ENCODE measurements at places on chromosomes 5 and 9. TPM values are rescaled to one million over a fixed set of nuclear protein-coding genes. Genes with fewer than 3 reads are reported as not detected.

BAAT gene
- total RNA-seq = 0.26 TPM

GRCh38 chr5:41851116-41851515, 19.1 kb downstream of the OXCT1 start:
- no peak for DNase-seq

- DNase-seq = no peak
Measured at GRCh38 chr9:135410831-135411473, 68.6 kb upstream of the PPP1R26 start.

INSL4 gene
- not detected for total RNA-seq

DNA sequence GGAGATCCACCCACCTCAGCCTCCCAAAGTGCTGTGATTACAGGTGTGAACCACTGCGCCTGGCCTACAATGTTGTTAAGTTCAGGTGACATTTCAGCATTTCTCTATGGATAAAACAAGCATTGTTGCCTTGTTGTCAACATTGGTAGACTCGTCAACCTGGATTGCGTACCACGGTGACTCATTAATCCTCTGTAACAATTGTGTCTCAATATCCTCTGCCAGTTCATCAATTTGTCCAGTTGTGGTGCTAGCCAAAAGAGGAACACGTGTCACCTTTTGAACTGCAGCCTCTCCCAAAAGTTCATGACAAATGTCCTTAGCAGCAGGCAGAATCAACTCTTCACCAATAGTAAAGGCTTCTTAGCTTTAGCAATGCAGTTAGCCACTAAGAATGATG, 46.3 kb upstream of the LARP1 start:
- no peak for DNase-seq
